ENCODE measurements at places on chromosomes 4 and X.

DNA sequence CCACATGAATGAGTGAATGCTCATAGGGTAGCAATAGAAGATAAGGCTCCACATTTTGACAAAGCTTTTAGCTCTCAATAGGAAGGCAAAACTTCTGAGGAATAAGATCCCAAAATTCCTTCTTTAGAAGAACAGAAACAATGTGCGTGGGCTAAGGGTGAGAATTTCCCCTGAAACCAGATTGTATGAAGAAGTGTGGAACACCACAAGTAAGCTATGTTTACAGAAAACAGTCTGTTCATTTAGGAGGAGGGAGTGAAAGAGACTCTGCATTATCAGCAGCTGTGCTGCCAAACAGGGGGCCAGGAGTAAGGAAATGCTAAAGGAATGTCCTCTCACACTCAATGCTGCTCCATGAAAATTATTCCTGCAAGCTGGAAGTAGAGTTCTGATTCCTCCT, 851.6 kb downstream of the CENPC start:
- DNase-seq = no peak

GRCh38 chr4:55866973-55867574, 13.6 kb downstream of the EXOC1 start:
- DNase-seq = peak; percentile 78

GRCh38 chr4:138576684-138577083, 334.5 kb upstream of the SLC7A11 start:
- DNase-seq = peak; percentile 51

DNA sequence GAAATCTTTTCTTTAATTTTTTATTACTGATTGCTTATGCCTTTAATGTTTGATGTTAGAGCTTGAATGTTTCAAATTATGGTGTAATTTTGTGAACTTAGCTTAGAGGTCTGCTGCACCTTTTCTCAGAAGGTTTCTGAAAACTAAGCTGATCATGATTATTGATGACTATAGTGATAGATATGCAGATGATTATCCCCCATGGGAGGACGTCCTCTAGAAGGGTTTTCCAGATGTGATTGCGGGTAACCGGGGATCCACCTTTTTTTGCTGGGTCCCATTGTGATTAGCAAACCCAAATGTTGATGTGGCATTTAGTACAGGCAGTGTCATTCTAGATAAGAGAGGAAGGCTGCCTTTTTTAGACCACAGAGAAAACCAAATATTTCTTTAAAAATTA, 272.9 kb downstream of the FBXO8 start:
- DNase-seq = no peak

All from astrocyte of the spinal cord (primary cell).